Epithelial cell of proximal tubule (primary cell): ENCODE measurements at places on chromosomes 2 and 18. TPM values are rescaled to one million over a fixed set of nuclear protein-coding genes. Genes with fewer than 3 reads are reported as not detected.
A peak's percentile ranks its signal among the peaks of the same experiment; 100 is the strongest.

- no peak for DNase-seq
These were observed 262.1 kb upstream of the KLHL14 start for GRCh38 chr18:33034945-33035344.

DNA sequence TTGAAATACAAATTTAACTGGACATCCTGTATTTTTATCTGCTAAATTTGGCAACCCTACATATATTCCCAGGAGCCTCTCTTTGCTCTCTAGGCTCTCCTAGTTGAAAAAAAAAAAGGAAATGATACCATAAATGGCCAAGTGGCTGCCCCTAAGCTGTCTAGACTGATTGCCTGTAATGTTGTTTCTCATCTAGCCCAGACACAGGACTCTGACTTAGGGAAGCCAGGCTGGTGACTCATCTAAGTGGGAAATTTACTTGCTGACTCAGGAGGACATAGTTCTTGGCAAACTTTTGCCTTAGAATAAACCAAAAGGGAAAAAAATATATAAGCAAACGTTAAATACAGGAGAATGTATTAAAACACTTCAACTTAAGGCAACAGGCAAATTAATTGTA, 14.6 kb upstream of the ITGAV start:
- peak; percentile 95 for DNase-seq

- DNase-seq = no peak
These were observed 15.1 kb downstream of the SLC4A5 start for GRCh38 chr2:74328074-74328473.

DNA sequence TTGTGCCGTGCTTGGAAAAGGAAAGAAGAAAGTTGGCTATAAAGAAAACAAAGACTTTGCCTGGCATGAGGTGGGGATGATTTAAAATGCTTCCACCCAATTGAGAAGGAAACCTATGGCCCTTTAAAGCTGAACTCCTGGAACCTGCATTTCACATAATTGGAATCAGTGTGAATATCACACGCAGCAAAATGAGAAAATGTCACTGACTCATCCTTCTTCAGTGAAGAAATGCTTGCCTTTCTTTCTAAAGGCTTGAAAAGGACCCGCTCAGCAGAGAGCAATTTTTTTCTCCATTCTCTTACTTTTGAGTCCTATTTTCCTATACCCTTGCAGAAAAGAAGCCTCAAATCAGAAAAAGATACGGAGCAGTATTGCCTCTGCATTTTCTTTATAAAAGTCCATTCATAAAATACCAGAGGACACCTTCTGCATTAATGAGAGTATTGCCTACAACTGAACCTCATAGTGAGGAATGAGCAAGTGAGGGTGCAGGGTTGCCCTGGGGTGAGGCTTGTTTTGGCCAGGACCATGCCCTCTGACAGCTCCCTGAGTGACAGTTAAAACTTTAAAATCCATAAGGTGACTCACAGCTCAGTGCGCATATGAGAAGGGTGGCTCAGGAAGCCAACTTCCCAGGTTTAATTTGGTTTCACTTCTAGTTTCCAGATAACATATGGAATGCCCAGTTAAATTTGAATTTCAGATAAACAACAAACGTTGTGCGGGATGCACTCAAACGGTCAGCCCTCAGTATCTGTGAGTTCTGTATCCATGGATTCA, 191.9 kb upstream of the GYPC start:
- DNase-seq = no peak

GRCh38 chr2:144032566-144032965, 487.4 kb downstream of the ZEB2 start:
- DNase-seq = no peak

NCKAP5 gene
- total RNA-seq = 0.58 and 0.69 TPM in 2 replicates

CPO gene
- total RNA-seq = not detected in 2 replicates

CNTNAP5 gene
- total RNA-seq = not detected in 2 replicates

GRCh38 chr2:47035615-47036488, 119.3 kb downstream of the STPG4 start:
- no peak for DNase-seq

ERFE gene
- 9.8 and 86.8 TPM in 2 replicates for total RNA-seq

DNA sequence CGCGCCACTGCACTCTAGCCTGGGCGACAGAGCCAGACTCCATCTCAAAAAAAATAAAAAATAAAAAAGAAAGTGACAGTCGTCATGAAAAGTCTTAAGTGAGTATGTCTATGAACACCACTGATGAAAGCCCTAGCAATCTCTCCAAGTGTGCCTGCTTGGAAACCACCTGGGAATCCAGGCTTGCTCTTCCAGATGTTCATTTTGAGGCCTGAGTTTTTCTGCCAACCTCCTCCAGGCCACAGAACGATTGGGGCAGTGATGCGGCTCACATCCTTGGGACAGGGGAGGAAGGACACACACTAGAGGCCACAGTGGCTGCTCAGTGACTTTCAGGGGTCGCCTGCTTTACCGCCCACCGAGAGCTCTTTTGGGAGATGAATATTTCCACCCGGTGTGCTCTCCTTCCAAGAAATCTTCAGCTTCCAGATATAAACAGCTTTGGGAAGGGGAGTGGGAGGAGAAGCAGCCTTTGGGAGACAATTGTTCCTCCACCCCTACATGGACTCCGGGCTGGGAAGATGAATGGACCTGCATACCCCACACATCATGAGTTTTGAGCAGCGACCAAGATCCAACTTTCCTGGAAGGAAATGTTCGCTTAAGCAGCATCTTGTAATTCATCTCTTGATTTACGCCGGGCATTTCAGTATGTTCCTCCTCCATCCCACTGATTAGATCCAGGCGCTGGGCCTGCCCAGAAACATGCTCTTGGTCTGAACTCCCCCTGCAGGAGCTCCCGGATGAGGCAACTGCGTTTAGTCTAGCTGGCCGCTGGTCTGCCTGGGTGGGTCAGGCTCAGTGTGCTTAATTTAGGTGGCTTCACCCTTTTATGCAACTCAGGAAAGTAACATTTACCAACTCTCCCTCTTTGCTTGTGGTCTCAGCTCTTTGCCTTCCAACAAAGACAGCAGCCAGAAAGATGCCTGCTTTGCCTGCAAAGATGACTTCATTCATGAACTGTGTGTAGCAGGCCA, 6.2 kb upstream of the ARMC9 start:
- no peak for DNase-seq

GRCh38 chr2:221554769-221555493, 17.2 kb downstream of the EPHA4 start:
- no peak for DNase-seq

PLEKHH2 gene
- total RNA-seq = 2.7 and 4.2 TPM in 2 replicates

DNA sequence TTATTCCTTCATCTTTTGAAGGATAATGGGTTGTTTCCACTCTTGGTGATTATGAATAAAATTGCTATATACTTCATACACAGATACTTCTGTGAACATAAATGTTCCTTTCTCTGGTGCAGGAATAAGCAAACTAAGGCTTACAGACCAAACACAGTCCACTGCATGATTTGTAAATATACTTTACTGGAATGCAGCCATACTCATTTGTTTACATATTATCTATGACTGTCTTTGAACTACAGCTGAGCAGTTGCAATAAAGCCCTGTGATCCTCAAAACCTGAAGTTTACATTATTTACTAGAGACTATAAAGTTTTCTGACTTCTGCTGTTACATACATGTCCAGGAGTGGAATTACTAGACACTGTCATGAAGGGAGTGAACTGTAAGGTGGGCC, 381.0 kb upstream of the CNTNAP5 start:
- DNase-seq = no peak

MERTK gene
- total RNA-seq = 4.3 and 8.7 TPM in 2 replicates

VWA3B gene
- not detected in 2 replicates for total RNA-seq

DNA sequence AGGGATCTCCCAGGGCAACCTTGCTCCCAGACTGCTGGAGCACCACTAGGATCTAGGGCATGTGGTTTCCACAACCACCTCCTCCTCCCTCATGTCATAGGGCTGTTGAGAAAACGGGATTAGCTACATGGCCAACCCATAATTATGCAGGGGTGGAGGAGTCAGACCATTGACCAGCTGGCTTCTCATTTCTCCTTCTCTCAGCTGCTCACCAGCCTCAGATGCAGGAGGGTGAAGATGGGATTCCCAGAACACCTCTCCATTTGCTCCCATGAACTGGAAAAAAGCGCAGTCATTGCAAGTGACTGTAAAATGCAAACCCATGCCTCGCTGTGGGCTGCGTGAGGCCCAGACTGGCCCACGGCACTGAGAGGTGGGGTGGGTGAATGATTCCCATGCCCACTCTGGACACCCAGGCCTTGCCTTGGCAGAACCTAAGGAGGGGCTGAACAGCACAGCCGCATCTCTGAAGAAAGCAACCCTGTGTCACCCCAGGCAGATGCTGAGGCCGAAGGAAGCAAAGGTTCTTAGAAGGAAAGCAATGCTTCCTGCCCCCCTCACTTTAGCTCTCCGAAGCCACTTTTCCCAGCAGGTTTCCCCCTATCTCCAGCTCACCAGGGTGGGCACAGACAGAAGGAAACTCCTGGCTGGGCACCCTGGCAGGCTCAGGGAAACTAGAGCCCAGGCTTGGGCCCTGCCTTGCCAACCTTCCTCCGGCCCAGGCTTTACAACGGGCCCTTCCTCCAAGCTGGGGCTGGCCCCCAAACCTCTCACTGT, 69.6 kb upstream of the RTN4 start:
- no peak for DNase-seq

FBXO36 gene
- 1.8 and 2.1 TPM in 2 replicates for total RNA-seq

- no peak for DNase-seq
These were observed 45.1 kb upstream of the RBMS1 start for GRCh38 chr2:160538559-160539355.

DNA sequence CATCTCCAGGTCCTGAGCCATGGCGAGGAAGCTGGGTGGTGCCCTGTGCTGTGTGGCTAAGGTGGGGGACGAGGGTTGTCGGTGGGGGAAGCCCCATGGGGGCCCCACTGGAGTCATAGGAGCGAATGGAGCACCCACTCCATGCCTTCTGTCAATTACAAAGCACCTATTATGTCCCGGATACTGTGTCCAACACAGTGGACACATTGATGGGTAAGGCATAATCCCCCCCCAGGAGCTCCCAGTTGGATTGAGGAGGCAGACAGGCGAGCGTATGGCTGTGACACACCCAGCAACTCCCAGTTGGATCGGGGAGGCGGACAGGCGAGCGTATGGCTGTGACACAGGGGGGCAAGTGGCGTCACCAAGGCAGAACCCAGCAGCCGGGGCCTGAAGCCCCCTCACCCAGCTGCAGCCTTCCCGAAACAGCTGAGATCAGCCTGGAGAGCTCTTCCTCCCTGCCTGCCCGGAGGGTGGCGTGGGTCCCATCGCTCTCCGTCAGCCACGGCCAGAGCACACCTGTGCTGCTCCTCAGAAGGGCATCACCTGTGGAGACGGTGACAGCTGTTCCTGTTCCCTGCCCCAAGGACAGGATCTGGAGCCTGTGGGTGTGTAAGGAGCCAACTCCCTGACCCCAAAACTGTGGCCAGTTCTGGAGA, 69.6 kb downstream of the HPCAL1 start:
- DNase-seq = no peak

- peak; percentile 73 for DNase-seq
These were observed 109.1 kb downstream of the RIF1 start for GRCh38 chr2:151518802-151519201.

SDC1 gene
- 115 and 134 TPM in 2 replicates for total RNA-seq

LYG2 gene
- not detected in 2 replicates for total RNA-seq

GRCh38 chr18:31207391-31207790, 44.7 kb upstream of the DSC1 start:
- no peak for DNase-seq

DNA sequence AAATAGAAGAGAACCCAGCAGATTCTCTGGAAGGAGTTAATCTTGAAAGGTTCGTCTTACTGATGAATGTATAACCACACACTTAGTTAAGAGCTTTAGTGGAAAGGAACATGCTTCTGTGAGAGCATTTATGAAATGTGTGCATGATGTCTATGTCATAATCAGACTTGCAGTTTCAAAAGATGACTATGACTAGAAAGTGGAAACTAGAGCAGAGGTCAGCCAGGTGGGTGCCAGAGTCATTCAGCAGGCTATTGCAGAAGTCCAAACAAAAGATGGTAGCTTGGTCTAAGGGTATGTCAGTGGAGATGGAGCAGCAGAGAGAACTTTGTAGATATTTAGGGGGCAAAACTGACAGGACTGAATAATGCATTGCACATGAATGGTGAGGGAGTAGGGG, 825.8 kb downstream of the DCC start:
- DNase-seq = no peak

DNA sequence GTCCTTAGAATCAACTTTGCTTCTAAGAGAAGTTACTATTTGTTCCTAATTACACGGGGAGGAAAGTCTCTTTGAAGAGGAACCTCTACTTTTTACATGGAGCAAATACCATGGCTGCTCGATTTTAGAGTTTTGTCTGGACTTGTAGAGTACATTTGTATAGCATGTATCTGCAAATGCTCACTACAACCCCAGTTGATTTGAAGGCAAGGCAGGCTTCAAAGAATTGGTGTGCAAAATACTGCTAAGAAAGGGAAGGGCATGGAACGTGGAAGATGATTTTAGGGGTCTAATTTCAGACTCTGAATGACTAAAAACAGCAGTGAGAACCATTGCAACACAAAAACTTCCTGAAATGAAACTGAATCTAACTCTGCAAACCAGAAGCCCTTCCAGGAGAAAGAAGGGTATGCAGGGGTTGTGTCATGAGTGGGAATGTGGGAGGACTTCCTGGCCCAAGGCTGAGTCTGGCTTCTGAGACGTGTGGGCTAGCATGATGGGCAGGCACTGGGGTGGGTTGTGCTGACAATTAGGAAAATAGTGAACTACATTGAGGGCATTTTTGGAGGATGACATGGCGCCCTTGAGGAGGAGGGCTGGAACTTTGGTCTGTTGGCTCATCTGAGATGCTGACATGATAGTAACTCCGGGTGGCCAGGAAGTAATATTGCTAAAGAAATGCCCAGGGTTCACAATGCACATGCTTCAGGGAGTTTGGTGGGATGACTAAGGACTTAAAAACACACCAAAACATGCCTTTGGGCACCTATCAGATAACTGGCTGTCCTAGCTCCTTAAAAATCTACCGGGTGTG, 18.9 kb upstream of the IL1R2 start:
- DNase-seq = no peak

- DNase-seq = no peak
These were observed 14.5 kb downstream of the CERS6 start for GRCh38 chr2:168470320-168471162.

- no peak for DNase-seq
These were observed 17.2 kb upstream of the KCTD1 start for GRCh38 chr18:26565514-26565913.

- no peak for DNase-seq
These were observed 13.1 kb downstream of the STARD7 start for GRCh38 chr2:96195410-96196066.

- DNase-seq = no peak
These were observed 5.5 kb downstream of the DCTN1 start for GRCh38 chr2:74374509-74375205.

CRYBA2 gene
- total RNA-seq = not detected in 2 replicates

- no peak for DNase-seq
These were observed 125.8 kb upstream of the CREB1 start for GRCh38 chr2:207403950-207404349.
